Amygdala (tissue), 56 donors: ENCODE measurements at places on chromosomes 1 and 21.
A peak's percentile ranks its signal among the peaks of the same experiment; 100 is the strongest.

GRCh38 chr1:245263529-245264095, 108.8 kb downstream of the KIF26B start:
- no peak for DNase-seq

DNA sequence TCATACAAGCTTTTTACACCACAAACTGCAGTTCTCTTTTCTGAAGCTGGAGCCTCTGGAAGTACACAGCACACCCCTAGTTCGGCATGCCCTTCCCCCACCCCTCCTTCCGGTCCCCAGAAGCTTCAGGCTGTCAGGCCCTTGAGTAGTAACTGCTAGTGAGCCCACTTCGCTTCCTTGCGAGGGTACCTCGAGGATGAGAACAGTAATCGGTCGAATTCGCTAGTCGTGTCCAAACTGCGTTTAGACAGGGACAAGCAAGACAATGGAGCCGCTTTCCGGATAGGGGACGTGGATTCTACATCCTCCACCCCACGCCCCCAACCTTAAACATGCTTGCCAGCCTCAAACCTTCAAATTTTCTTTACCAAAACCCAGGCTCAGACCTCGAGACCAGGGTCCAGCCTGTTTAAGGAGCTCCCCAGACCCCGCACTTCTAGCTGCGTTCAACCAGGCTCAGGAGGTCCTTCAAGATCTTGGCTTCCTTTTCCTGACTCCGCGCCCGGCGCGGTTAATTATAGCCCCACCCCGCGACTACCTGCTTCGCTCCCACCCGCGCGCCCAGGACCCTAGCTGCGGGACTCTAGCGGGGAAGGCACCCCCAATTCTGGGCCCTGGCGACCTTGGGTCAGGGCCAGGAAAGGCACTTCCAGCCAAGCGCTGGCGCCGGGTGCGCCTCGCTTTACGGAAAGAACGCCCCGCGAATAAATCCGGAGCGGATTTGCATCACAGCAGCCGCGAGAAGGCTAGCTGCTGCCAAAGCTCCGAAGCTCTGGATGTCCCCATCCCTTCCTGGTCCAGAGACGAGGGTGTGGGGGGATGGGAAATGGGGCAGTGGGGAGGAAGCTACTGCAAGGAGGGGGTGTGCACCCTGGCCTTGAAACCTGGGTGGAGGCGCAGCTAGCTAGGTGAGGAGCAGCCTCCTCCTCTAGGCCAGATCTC, 8.1 kb upstream of the TSPAN1 start:
- DNase-seq: peak; percentile 9

DNA sequence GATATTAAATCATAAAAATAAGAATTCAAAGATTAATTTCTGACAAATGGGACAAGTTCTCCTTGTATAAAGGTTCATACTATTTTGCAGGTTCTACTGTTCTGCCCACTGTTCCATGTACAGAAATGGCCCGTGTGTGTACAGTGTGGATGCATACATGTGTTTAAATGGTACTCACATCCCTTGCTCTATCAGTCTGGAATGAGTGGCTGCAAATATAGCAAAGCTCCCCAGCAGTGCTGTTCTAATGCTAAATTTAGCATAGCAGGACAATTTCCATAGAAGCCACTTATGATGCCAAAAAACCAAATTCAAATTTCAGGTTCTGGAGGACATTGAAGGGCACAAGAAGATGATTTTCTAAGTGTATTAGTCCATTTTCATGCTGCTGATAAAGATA, 9.4 kb upstream of the SEC16B start:
- no peak for DNase-seq

DNA sequence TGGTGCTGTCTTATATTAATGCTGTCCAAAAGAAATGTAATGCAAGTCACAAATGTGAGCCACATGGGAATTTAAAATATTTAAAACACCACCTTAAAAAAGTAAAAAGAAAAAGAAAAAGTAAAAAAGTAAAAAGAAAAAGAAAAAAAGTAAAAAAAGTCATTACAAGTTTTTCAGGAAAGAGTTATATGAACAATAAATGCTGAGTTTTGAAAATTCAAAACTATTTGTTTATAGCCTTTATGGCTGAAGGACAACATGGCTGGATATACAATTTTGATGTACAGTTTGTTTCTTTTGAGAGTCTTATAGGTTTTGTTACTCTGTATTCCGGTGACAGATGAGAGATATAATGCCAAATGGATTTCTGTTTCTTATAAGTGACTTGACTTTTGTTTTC, 29.1 kb downstream of the GPR88 start:
- DNase-seq: no peak

DNA sequence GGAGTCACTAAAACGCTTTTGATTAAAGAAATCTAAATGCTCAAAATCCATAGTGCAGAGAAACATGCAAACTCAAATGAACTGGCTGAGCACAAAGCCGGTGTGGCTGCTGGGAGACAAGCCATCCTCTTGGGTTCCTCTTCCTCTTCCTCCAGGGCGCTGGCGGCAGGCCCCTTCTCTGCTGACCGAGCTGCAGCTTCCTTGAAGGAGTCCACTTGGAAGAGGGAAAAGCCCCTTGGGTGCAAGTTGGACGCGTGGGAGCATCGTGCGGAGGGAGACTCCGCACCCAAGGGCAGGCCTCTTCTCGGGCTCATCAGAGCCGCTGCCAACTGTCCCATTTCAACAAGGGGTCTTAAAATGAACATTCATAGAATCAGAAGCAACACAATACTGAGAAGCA, 7.9 kb downstream of the CCNL2 start:
- no peak for DNase-seq

- DNase-seq: peak; percentile 9
Observed at GRCh38 chr1:94335950-94336349, 82.2 kb upstream of the ABCD3 start.

- DNase-seq: no peak
Observed at GRCh38 chr21:16773206-16773605, 739.6 kb upstream of the CXADR start.

DNA sequence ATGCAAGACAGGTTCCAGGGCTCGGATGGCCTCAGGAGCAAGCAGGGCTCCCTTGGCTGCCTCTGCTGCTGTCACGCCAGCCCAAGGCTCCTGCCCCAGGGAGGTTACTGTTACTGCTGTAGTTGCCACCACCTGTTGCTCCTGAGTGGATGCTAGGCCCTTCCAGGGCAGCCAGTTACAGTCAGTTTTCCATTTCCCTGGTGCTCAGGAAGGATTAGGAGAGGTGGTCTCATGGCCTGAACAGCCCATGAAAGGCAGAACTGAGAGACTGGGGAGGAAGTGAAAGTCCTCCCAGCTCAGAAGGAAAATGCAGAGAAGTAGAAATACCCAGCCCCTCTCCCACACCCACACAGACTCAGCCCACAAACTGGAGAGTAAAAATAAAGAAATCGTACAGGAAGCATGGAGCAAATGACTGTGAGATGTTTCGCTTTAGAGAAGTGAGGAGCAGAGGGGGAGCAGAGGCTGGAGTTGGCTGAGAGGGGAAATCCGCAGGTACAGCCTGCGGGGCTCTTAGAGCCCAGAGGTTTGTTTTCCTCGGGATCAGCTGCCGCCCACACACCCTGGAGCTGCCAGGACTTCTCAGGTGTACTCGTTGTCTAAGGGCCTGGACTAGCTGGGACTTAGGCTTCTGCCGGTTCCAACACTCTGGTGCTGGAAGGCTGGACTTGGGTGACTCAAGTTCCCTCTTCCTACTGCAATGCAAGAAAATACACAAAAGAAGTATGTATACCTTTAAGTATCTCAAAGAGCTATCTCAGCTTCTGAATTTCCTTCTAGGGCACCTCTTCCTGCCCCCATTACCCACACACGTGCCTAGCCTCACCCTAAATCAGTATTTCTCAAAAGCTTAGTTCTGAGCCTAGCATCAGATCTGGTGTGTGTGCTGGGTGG, 2.3 kb downstream of the IL6R start:
- peak; percentile 55 for DNase-seq

DNA sequence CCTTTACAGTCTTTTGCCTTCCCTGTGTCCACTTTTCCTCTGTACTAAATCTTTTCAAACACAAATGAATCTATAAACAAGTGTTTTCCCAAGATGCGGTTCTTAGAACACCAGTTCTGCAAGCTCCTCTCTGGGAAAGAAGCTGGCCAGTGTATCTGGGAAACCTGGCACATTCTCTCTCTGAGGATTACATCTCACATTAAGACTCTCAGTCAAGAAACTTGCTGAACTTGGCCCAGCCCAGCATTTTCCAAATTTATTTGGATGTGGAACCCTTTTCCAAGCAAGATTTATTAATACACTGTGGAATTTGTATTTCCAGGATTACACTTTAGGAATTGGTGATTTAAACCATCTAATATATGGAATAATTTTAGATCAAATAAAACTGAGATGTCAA, 105.7 kb downstream of the ZNF281 start:
- no peak for DNase-seq

- no peak for DNase-seq
Observed at GRCh38 chr21:44306936-44307704, 7.3 kb downstream of the PFKL start.

GRCh38 chr1:157234705-157235273, 96.6 kb upstream of the ETV3 start:
- DNase-seq: no peak

GRCh38 chr1:6967431-6968111, 182.3 kb downstream of the CAMTA1 start:
- DNase-seq: no peak

DNA sequence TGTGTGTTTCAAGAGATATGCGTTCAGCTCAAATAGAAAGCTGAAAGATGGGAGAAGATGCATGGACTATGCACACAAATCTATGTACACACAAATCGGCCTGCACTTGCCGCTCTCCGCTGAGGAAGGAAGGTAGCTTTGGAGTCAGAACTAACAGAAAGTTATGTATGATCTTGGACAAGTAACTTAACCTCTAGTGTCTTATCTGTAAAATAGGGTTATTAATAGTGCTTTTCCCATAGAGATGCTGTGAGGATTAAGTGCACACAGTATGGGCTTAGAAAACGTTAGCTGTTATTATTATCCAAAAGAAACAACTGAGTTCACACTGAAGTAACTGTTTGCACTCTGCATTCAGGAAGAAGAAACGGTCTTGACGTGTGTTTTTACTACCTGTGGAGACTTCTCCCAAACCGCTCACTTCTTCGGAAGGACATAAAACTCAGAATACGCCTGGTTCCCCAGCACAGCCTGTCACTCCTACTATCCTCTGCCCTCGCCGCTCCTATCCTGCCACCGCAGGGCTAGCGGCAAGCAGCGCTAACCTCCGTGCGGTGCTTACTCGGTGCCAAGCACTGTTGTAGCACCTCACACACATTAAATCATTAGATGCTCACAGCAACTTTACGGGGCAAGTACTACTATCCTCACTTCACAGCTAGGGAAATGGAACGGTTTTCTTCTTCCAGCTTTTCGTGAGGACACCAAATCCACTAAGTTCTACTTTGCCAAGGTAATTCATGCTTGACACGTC, 1.3 kb downstream of the TGFBR3 start:
- no peak for DNase-seq

DNA sequence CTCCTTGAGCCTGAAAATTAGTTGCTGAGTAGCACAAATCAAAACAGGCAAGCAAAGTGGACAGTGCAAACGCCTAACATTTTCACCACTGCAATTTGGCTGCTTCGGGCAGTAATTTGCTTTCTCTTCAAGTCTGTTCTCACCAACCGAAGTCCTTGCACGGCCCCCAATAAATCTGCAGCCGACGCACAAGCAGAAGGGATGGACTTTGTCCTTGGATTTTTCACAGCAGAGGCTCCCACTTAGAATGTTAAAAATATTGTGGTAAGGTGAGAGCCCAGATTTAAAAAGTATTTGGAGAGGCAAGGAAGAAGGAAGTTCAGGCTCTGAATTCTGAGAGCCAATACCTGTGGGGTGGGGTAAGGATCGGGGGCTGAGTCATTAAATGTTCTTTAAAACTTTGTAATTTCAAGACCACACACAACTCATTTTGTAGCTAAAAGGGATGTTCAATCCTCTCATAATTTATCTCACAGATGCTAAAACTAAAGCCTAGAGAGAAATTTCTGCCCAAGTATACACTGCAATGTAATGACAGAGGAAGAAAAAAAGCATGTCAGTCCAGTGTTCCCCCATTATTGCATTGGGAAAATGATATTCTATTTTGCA, 6.2 kb downstream of the CD247 start:
- no peak for DNase-seq

DNA sequence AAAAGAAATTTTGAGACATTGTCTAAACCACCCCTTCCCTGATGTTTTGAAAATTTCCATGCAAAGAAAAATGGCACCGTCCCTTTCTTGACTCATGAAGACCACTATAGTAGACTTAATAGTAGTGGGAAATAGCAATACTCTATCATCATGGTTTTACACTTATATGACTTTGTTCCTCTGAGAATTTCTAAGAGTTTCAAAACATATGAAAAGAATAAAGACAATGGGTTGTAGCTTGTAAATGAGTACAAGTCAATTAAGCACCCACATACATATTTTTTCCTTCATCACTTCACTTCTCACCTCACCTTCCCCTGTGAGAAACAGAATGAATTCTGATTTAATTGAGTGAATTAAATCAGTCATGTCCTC, 151.7 kb downstream of the LYPLAL1 start:
- no peak for DNase-seq

- no peak for DNase-seq
Observed at GRCh38 chr1:203807196-203807595, 11.8 kb downstream of the ZBED6 start.

- DNase-seq: no peak
Observed at GRCh38 chr1:78060857-78061563, 15.2 kb downstream of the GIPC2 start.

DNA sequence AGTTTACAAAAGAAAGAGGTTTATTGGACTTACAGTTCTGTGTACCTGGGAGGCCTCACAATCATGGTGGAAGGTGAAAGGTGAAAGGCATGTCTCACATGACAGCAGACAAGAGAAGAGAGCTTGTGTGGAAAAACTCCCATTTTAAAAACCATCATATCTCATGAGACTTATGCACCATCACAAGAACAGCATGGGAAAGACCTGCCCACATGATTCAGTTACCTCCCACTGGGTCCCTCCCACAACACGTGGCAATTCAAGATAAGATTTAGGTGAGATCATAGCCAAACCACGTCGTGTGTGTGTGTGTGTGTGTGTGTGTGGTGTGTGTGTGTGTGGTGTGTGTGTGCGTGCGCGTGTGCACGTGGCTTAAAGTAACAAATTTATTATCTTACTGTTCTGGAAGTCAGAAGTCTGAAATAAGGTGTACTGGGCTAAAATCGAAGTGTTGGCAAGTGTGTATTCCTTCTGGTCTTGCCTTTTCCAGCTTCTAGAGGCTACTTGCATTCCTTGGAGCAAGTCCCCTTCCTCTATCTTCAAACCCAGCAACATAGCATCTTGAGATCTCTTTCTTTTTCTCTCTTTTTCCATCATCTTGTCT, 48.1 kb upstream of the MPC2 start:
- DNase-seq: no peak

DNA sequence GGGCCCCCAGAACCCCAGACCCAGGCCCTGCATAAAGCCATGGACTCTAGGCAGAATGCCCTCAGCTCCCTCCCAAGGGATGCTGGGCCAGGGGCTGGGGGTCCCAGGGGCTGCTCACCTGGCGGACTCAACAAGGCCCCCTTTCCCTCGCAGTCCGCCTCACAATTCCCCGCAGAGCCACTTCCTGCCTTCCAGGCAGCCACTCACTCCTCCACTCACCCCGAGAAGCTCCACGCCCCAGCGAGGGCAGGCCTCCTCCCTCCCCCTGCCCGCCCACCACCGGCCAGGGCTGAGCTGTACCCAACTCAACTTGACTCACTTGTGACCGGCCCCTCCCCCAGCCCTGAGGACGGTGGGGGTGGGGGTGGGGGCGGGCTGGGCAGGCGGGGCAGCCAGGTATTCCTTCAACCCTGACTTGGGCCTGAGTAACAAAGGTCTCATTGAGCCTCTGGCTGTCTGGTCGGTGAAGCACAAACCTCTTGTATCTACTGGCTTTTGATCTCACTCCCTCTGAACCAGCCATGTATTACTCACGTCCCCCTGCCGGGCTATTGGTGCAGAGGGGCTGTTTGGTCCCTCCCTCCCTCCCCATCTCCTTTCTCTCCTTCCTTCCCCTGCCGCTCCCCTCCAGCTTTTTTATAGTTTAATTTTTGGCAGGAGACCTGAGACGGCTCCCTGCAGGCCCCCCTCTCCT, 5.9 kb downstream of the BLACAT1 start:
- no peak for DNase-seq
